ENCODE measurements at places on chromosomes 3 and 15. TPM values are rescaled to one million over a fixed set of nuclear protein-coding genes. Genes with fewer than 3 reads are reported as not detected.

TMEM40 gene
- not detected for total RNA-seq

LDHAL6B gene
- not detected for total RNA-seq

CCR9 gene
- total RNA-seq: not detected

CFAP161 gene
- 1.1 TPM for total RNA-seq

TRIM42 gene
- not detected for total RNA-seq

GP9 gene
- total RNA-seq: not detected

SCN11A gene
- total RNA-seq: not detected

CDHR4 gene
- not detected for total RNA-seq

CPN2 gene
- total RNA-seq: not detected

SERINC4 gene
- not detected for total RNA-seq

CD200R1 gene
- total RNA-seq: 2.6 TPM

TIMMDC1 gene
- total RNA-seq: 49.1 TPM

STARD9 gene
- total RNA-seq: 59.8 TPM

RHOV gene
- total RNA-seq: not detected

ANKUB1 gene
- 0.81 TPM for total RNA-seq

MOBP gene
- not detected for total RNA-seq

LYSMD4 gene
- 9.7 TPM for total RNA-seq

APH1B gene
- total RNA-seq: 16.2 TPM

GOLGA6A gene
- 0.42 TPM for total RNA-seq

PHLDB2 gene
- total RNA-seq: 99.0 TPM

ADGRG7 gene
- not detected for total RNA-seq

FAM174B gene
- total RNA-seq: 6.1 TPM

CTNNB1 gene
- 595 TPM for total RNA-seq

AKAP13 gene
- total RNA-seq: 273 TPM

PCOLCE2 gene
- 122 TPM for total RNA-seq

PLCH1 gene
- total RNA-seq: 0.28 TPM

KLHL40 gene
- not detected for total RNA-seq

FAM227B gene
- total RNA-seq: 3.2 TPM

FGD5 gene
- 21.4 TPM for total RNA-seq

UROC1 gene
- total RNA-seq: not detected

PARP16 gene
- 15.4 TPM for total RNA-seq

SLITRK3 gene
- 0.14 TPM for total RNA-seq

SHF gene
- 15.1 TPM for total RNA-seq

SLC9C1 gene
- not detected for total RNA-seq

IRAK2 gene
- 13.8 TPM for total RNA-seq

OR5K2 gene
- total RNA-seq: not detected

CNTN4 gene
- total RNA-seq: 103 TPM

SLC4A7 gene
- 50.0 TPM for total RNA-seq

SLC9A9 gene
- total RNA-seq: 29.6 TPM

CCNB2 gene
- 0.54 TPM for total RNA-seq

SLC6A11 gene
- total RNA-seq: not detected

TMEM62 gene
- 51.1 TPM for total RNA-seq

PLCB2 gene
- total RNA-seq: 17.7 TPM

VILL gene
- total RNA-seq: 13.7 TPM

HIGD2B gene
- total RNA-seq: not detected

CHST13 gene
- total RNA-seq: not detected

MESP1 gene
- total RNA-seq: not detected

LYZL4 gene
- not detected for total RNA-seq

SFMBT1 gene
- total RNA-seq: 7.4 TPM

NCEH1 gene
- 7.1 TPM for total RNA-seq

TMEM207 gene
- not detected for total RNA-seq

VGLL3 gene
- total RNA-seq: 45.6 TPM

BCHE gene
- total RNA-seq: 2.2 TPM

GPD1L gene
- 49.1 TPM for total RNA-seq

ISLR gene
- 323 TPM for total RNA-seq

RASGRF1 gene
- total RNA-seq: not detected
